Activated naive CD8-positive, alpha-beta T cell treated with anti-CD3 and anti-CD28 coated beads, Interleukin-2, amount 50 U/mL, for 24 hours (primary cell): ENCODE measurements at places on chromosomes 2 and 18.

DNA sequence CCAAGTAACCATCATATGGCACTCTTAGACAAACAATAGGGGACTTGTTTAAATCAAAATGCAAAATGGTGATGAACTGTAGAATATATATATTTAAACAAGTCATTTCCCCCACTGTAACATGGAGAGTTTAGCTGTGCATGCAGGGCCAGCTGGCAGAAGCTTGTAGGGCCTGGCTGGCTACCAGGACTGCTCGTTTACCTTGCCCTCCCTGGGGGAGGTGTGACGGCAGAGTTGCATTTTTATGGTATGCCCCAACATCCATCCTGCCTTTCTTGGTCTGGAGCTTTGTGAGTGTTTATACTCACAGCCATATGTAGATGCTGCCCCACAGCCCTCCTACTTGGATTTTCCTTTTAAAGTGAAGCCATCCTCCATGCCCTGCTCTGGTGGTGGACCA is 101.7 kb upstream of the ZFP36L2 start:
- no peak overlapping the region for H3K4me3 ChIP-seq
- no peaks in the 10 kb centered on the region for H3K27me3 ChIP-seq
- DNase-seq: no peak
- peaks cover 14% of the 10 kb centered on the region for H3K36me3 ChIP-seq
- no peak overlapping the region for H3K27ac ChIP-seq

DNA sequence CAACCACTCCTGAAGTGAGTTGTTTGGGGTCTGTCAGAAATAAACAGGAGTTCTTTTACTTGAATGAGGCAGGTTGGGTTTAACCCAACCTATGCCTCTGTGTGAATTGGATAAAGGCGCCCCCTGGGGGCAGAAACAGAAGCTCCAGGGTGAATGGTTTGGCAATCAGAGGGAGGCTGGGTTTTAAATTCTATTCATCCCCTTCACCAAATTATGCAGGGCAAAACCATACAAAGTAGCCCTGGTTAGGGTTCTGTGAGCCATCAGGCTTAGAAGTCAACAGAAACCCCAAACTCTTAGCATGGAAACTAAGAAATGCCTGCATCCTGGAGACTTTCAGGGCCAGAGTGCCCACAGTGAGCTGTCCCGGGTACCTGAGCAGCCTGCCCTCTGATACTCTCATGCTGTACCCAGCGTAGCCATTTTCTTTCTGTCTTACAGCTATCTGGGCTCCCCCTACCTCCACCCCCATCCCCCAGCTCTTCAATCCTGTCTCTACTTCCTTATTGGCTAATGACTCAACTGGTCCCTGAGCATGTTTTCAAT is 241.5 kb downstream of the ICOS start:
- peak; percentile 77 for DNase-seq
- no peak overlapping the region for H3K27ac ChIP-seq
- no peaks in the 10 kb centered on the region for H3K4me1 ChIP-seq
- no peaks in the 10 kb centered on the region for H3K36me3 ChIP-seq
- peaks cover 12% of the 10 kb centered on the region for H3K27me3 ChIP-seq
- H3K4me3 ChIP-seq: no peak overlapping the region

- peaks cover 78% of the 10 kb centered on the region for H3K4me1 ChIP-seq
- peak; percentile 61 for DNase-seq
- H3K4me3 ChIP-seq: peak overlapping the region; percentile 41
- H3K27ac ChIP-seq: peak overlapping the region; percentile 82
- no peaks in the 10 kb centered on the region for H3K36me3 ChIP-seq
Measured at GRCh38 chr2:108591163-108591562, 56.9 kb downstream of the LIMS1 start.

DNA sequence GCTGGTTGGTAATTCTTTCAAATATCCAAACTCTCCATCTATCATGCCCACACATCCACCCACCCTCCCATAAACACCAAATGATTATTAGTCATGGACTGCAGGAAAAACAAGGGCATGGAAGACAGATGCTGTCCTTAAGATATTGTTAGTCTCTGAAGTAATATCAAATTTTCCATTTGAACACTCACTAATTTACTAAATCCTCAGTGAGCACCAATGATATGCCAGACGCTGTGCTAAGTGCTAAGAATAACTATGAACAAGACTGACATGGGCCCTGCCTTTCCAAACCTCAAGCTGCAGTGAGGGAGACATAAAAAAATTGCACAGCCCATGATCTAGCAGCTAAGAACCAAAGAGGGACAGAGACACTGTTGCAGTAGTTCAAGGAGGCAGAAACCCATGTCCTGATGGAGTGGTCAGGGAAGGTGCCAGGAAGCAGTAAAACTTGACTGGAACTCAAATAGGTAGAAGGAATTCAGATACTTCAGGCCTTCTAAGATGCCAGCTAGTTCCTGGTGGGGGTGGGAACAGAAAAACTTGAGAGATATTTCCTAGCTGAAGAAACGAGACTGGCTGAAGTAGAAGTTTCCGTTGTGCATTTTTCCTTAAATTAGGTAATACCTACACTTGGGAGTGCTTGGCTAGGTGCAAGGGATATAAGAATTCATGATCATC is 182.1 kb downstream of the OSR1 start:
- H3K27ac ChIP-seq: no peak overlapping the region
- no peak for DNase-seq
- peaks cover 1% of the 10 kb centered on the region for H3K27me3 ChIP-seq
